Subcutaneous preadipocyte (primary cell): ENCODE measurements at places on chromosomes 4 and X. TPM values are rescaled to one million over a fixed set of nuclear protein-coding genes. Genes with fewer than 3 reads are reported as not detected.

The PHEX gene
- total RNA-seq = 0.78 and 1.1 TPM in 2 replicates

The MAMLD1 gene
- total RNA-seq = 0.73 and 2.3 TPM in 2 replicates

The MAGEA2 gene
- not detected in 2 replicates for total RNA-seq

The VEGFD gene
- 0.78 and 1.1 TPM in 2 replicates for total RNA-seq

The COX7B2 gene
- total RNA-seq = not detected in 2 replicates

The METTL14 gene
- 13.9 and 14.0 TPM in 2 replicates for total RNA-seq

The CHRDL1 gene
- total RNA-seq = 1.4 and 7.3 TPM in 2 replicates
